Smooth muscle cell of the umbilical artery (primary cell): ENCODE measurements at places on chromosomes 7 and 10. TPM values are rescaled to one million over a fixed set of nuclear protein-coding genes. Genes with fewer than 3 reads are reported as not detected.

Gene TES
- total RNA-seq: 65.9 and 103 TPM in 2 replicates

Gene MYO3A
- not detected in 2 replicates for total RNA-seq

Gene CPED1
- total RNA-seq: 12.8 and 42.6 TPM in 2 replicates

Gene ZNF511
- 14.1 and 16.0 TPM in 2 replicates for total RNA-seq

Gene EGFR
- 60.3 and 152 TPM in 2 replicates for total RNA-seq

Gene PLPP4
- total RNA-seq: 31.8 and 49.6 TPM in 2 replicates

Gene ZPBP
- total RNA-seq: not detected in 2 replicates

Gene HTR5A
- not detected in 2 replicates for total RNA-seq

Gene SEMA3D
- total RNA-seq: 6.8 and 23.8 TPM in 2 replicates

Gene AGAP5
- 2.7 and 4.8 TPM in 2 replicates for total RNA-seq

Gene CFTR
- total RNA-seq: not detected in 2 replicates

Gene VOPP1
- 103 and 124 TPM in 2 replicates for total RNA-seq

Gene SLC39A12
- total RNA-seq: not detected in 2 replicates

Gene POLR2J2
- total RNA-seq: 2.3 and 2.7 TPM in 2 replicates

Gene PILRA
- 0.89 TPM in 1 of 2 replicates, not detected in the other for total RNA-seq
